NCI-H1436 treated with DMSO at 0.1 percent for 48 hours (cell line): ENCODE measurements at places on chromosomes 7 and 10.

DNA sequence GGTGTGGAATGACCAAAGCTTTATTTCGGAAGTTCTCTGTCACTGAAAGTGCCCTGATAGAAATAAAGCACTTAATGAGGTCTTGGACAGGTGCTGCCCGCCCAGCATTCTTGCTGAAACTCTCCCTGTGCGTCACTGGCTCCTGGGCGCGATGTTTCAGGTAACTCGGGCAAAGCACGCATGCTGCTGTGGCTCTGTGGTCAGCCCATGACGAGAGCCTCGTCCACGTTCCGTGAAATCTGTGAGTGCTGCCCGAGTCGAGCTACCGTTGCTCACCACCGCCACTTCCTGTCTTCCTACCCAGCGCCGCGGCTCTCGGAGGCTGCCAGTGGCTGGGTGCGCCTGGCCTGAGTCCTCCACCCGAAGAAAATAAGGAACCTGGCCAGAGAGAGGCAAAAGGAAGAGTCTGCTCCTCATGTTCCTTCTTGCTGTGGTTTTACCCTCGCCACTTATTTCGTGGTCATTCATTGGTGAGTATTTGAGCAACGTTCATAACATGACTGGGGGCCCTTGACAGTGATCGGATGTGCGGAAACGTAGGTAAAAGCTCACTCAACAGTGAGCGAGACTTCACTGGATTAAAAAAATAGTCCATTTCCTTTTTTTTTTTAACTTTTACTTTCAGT, 95.5 kb downstream of the MAP3K8 start:
- no peak for DNase-seq

- no peak for DNase-seq
These were observed 82.6 kb upstream of the ZMIZ1 start for GRCh38 chr10:78985973-78986818.

DNA sequence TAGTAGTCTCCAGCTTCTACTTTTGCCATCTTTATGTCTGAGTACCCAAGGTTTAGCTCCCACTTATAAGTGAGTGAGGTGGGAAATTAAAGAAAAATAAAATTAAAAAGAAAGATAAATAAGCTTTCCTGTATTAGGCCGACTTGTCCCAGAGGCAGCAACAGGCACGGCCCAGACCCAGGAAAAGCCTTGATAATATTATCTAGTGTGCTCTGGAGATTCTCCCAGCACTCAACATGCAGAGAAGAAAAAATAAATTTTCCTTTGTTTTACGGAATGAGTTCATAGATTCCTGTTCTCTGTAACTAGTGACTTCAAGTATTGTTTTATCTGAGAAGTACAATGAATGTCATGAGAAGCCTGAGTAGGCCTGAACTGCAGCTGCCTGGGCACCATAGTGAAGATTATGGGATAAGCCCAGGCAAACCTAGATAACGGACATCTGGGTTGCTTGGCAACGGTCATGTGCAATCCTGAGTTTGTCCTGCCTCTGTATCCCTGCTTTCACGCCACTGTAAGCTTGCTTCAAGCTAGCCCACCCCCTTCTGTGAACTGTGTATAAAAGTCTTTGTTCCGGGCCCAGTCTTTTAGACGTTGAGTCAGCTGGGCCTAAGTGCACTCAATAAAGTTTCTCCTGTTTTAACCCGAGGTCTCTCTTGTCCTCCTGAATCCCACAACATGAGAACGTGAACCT, 6.4 kb downstream of the ATE1 start:
- no peak for DNase-seq

GRCh38 chr10:74963549-74963948, 137.1 kb downstream of the KAT6B start:
- no peak for DNase-seq

DNA sequence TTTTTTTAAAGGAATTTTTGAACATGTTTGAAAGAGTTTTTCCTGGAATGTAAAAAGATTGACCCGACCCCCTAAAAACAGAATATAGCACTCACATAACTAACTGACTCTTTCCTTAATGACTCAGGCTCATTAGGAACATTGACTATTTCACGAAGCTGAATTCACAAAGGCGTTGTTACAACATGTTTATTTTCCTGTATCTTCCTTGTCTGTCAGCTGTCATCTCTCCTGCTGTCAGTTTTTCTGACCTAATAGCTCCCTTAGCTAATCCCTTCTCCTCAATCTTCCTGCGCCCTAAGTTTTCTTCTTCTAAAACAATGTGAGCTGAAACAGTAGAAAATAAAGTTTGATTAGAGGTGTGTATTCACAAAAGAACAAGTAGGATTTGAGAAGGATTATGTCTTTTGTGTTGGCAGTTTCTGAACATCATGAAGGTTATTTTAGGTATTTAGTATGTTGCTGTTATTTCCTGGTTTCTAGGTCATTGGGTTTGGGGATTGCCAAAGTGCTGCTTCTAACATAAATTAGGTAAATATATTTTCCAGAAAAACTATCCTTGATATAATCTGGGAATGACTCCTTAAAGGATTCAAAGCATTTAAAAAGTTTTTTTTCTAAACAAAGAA, 4.6 kb upstream of the MDFIC start:
- no peak for DNase-seq

GRCh38 chr10:121566755-121567154, 31.5 kb downstream of the FGFR2 start:
- DNase-seq, result no peak

DNA sequence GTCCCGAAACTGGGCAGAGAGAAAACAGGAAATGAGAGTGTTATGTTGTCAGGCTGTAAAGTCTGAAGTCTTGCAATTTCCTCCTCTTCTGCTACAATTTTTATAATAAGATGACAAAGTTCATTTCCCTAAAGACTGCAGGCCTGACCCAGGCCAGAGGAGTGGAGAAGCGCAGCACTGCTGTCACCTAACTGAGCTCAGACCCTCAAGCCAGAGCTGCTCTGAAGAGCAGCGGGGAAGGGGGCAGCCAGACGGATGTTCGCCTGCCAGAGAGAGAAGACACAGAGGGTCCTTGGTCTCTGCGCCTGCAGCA, 12.6 kb upstream of the AOAH start:
- no peak for DNase-seq
